ENCODE measurements at places on chromosomes 4 and X.

GRCh38 chr4:142447009-142447408 is 399.1 kb downstream of the INPP4B start:
- DNase-seq: no peak

GRCh38 chr4:124390861-124391260 is 321.7 kb downstream of the ANKRD50 start:
- DNase-seq: no peak

- no peak for DNase-seq
Measured at GRCh38 chr4:112213091-112213490, 18.5 kb upstream of the AP1AR start.

GRCh38 chr4:115944146-115944905 is 830.9 kb upstream of the NDST4 start:
- DNase-seq: no peak

DNA sequence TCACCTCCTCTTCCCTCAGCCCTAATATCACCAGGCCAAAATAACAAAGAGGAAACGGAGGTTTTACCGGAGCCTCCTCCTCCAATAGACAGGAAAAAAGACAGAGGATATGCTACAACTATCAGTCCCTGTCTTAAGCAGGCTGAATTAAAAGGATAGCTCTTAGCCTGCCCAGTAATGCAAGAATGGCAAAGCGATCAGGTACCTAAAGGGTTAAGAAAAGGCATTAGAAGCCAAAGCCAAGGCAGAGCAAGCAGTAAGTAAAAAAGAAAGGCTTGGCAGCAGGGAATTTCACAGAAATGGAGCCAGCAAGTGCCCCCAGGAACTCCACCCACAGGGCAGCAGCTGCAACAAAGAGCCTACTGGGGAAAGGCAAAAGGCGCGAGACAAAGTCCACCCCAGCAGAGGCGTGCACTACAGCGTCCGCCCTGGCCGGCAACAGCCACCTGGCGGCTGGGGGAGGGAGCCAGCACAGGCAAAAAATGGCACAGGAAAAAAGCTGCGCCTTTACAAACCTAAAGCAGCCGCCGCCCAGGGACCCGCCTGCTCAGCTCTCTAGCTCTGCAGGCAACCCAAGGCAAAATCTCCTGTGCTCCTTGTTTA is 220.6 kb upstream of the ZC4H2 start:
- no peak for DNase-seq

- DNase-seq: peak; percentile 11
Measured at GRCh38 chrX:25020905-25021449, 5.2 kb upstream of the ARX start.

- DNase-seq: no peak
Measured at GRCh38 chrX:7184816-7185215, 36.9 kb upstream of the PUDP start.

- DNase-seq: no peak
Measured at GRCh38 chrX:136194536-136194935, 47.2 kb downstream of the FHL1 start.

GRCh38 chr4:3762753-3763549 is 3.2 kb upstream of the ADRA2C start:
- DNase-seq: no peak

DNA sequence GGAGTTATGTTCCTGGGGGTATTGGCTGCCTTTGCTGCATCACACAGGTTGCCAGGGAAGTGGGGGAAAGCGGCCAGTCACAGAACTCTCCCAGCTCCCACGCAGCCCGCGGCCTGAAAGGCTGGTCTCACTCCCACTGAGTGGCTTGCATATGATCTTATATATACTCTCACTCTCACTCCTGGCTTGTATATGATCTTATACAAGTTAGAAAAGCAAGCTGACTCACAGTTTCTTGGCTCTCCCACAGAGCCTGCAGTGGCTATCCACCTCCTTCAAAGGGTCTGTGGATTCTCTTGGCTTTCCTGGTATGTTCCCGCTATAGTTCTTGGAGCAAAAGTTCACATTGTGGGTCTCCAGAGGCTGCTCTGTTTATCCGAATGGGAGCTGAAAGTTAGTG is 833.5 kb upstream of the GALNTL6 start:
- DNase-seq: no peak

- no peak for DNase-seq
Measured at GRCh38 chr4:2735869-2736268, 20.3 kb downstream of the TNIP2 start.

DNA sequence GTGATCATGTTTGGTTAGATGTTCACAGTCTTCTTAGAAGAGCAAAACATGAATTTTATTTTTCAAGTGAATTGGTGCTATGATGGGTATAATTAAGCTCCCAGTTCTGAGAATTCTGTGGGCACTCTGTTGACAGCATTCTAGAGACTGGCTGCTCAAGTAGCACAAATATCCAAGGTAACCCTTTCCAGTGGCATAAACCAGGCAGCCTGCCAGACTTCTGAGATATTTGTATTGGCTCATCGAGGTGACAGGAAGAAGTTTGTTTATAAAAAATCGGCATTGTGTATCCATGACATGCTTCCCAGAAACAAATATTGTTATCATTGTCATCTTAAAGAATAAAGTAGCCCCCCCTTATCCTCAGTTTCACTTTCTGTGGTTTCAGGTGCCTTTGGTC is 28.3 kb downstream of the LANCL3 start:
- DNase-seq: peak; percentile 46

DNA sequence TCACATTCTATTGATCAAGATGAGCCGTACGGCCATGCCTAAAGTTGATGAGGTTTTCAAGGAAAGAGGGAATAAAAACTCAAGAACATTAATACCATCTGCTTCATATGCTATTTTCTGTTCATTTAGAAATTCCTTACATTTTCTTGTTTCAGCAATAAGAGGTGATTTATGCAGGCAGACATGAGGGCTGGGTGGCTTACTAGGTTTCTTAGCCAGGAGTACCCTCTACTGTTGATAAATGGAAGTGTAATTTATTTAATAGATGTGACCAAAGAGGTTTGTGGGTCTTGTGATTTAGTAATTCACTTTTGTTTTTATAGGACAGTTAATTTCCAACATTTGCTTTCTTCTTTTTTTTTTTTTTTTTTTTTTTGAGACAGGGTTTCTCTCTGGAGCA is 6.4 kb upstream of the SMIM9 start:
- DNase-seq: peak; percentile 17

DNA sequence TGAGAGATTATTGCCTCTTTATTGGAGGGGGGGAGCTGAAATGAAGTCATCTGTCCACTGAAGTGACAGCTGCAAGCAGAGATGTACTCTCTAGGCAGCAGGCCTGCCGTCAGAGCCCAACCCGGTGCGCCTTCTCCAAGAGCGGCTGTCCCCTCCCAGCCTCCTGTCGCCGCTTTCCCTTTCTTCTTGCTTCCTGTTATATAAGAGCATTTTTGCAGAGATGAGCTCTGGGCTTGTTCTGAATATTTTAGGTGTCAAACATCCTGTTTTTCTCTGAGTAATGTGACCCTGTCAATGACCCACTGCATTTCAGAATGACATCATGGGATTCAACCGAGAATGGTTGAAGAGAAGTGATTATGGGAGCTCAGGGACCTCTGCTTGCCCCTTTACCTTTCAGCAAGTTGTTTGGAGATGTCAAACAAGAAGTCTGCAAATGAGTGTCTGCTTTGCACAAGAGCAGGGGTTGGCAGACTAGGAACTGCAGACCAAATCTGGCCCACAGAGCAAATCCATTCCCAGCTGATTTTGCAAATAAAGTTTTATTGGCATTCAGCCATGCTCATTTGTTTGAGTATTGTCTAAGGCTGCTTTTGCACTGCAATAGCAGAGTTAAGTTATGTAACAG is 79.9 kb downstream of the SLC9A6 start:
- no peak for DNase-seq

- DNase-seq: no peak
Measured at GRCh38 chrX:17170973-17171372, 204.0 kb upstream of the NHS start.

DNA sequence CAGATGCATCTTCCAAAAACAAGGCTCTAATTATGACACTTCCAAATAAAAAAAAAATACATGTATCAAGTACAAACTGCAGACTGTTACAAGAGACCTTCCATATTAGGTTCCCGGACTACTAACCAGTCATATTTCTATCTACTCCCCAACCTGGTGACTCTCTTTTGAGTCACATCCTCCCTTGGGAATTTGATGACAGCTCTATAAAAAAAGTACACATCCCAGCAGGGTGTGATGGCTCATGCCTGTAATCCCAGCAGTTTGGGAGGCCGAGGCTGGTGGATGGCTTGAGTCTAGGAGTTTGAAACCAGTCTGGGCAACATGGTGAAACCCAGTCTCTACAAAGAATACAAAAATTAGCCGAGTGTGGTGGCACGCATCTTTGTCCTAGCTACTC is 14.9 kb downstream of the RPGR start:
- no peak for DNase-seq

DNA sequence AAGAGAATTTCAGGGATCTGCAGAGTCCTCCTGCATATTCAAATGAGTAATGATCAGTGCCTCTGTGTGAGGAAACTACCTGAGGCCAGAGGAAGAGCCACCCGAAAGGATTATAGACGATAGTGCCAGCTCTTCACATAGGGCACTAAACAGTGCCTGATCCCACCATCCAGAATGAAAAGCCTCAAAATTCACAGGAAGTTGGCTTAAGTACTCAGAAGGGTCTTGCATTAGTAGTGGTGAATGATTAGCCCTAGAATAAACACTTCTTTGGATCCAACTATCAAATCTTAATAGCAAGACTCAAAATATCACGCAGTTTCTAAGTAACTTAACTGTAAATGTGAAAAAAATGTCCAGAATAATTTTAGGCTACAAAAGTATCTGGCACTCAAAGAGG is 324.4 kb downstream of the ZNF674 start:
- DNase-seq: no peak

GRCh38 chr4:107857741-107858140 is 33.0 kb downstream of the SGMS2 start:
- no peak for DNase-seq

DNA sequence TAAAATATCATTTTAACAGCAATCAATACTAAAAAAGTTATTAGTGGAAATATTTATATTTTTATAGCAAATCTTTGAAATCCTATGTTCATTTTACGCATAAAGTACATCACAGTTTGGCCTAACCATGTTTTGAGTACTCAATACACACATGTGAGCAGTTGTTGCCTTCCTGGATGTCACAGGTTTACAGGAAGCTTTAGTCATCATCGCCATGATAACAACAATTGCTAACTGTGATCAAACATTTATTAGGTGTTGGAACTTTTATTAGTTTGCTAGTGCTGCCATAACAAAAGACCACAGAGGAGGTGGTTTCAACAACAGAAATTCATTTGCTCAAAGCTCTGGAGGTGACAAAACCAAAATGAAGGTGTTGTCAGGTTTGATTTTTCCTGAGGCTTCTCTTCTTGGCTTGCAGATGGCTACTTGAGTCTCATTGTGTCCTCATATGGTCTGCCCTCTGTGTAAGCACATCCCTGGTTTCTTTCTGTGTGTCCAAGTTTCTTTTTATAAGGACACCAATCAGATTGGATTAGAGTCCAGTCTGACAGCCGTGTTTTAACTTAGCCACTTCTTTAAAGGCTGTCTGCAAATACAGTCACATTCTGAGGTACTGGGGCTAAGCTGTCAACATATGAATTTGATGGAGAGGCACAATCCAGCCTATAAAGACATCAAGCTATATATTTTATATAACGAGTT is 43.1 kb upstream of the BOD1L1 start:
- no peak for DNase-seq

DNA sequence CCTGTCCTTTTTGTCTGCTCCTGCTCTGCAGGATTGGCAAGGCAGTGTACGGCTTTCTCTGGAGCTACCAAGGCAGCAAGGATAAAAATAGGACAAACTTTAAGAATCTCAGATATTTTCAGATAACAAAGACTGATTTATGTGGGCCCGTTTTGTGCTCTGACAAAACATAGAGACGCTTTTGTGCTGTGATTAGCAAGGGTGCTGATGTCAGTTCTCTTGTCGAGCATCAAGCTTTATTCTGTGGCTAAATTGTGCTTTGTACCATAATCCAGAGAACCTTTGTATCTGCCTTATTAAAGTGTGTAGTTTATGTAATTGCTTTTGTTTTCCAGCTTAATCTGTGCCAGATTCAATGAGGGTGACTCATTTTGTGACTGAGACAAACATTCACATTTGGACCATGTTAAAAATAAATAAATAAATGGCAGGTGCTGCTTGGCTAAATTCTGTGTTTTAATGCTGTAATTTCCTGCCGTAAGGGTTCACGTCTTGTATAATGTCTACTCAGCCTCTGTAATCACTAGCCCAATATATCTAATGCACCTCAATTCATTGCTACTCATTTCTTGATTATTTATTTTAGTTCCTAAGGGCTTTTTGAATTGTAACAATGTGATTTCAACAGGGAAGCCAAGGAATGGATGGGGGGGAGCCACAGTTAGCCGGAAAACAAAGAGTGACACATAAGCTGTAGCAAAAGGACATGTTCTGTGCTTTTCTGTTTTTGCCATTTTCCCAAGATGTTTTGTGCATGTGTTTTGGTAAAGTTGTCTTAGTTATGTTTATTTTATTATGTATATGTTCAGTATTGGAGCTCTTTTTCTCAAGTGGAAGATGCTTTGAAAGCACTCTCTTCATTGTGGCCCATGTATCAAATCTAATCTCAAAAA is 75.1 kb downstream of the GAB1 start:
- DNase-seq: peak; percentile 77

GRCh38 chrX:1212532-1212931 is at the start of gene CRLF2:
TSS of gene CRLF2 (minus strand) at chrX:1212649. CDS start at chrX:1212634, 15 bp downstream.
- no peak for DNase-seq

DNA sequence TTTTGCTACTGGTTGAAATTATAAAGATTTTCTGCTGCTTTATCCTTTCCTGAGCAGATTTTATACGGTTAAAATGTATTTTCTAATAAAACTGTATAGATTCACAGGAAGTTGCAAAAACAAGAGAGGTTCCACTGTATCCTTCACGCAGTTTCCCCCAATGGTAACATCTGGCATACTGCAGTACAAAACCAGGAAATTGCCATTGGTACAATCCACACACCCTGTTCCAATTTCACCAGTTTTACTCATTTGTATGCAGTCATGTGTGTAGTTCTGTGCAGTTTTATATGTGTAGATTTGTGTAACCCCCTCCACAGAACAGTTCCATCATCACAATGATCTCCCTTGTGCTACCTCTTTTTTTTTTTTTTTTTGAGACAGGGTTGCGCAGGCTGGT is 20.0 kb downstream of the DDX3X start:
- no peak for DNase-seq

DNA sequence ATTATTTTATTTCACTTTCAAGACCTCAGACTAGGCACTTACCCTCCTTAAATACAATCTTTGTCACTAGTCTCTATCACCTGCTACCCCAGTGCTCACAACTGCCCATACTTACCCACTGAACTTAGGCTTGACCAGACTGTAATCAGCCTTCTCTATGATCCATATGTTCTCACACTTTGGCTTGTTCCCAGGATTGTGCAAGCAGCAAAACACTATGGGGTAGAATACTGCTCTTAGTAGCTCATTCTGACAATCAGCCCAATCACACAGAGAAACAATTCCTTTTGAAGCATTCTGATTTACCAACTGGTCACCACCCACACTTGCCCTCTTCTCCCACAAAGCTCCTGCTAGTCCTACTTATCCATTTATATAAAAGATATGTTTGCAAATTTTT is 878.3 kb downstream of the FSTL5 start:
- no peak for DNase-seq

DNA sequence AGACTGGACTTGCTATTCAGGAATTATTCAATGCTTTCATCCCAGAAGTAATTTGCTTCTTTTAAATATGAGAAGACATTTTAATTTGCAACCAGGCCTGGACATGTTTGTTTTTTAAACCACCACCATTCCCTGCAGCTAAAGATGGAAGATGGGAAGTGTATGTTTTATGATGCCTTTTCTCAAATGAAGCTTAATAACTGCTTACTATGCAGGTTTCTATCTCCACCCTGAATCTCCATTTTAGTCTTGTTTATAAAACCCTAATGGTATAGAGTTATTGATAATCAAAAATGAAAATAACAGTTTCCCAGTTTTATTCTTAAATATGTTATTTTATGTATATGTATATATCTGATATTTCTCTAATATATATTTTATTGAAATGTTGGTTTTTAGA is 418.9 kb downstream of the C4orf33 start:
- no peak for DNase-seq
